ENCODE measurements at places on chromosomes 5 and 9.

DNA sequence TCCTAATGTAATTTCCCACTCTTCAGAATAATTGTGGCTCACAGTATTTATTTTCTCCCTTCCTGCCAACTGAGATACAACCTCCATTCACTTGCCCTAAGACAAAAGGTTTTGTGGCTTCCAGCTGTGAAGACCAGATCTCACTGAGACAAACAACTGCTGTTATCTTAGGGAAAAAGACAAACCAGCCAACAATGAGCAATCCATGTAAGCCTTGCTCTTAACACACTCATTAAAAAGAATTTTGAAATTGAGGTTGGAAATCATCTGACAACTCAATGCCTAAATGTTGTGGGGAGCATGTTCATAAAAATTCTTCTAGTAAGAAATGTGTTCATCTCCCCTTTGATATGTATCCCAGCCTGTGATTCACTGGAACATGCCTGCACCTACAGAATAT lies 132.9 kb downstream of the ADAMTSL1 start:
- no peak for DNase-seq

GRCh38 chr9:90996154-90997065 lies 194.8 kb downstream of the SYK start:
- DNase-seq: no peak

DNA sequence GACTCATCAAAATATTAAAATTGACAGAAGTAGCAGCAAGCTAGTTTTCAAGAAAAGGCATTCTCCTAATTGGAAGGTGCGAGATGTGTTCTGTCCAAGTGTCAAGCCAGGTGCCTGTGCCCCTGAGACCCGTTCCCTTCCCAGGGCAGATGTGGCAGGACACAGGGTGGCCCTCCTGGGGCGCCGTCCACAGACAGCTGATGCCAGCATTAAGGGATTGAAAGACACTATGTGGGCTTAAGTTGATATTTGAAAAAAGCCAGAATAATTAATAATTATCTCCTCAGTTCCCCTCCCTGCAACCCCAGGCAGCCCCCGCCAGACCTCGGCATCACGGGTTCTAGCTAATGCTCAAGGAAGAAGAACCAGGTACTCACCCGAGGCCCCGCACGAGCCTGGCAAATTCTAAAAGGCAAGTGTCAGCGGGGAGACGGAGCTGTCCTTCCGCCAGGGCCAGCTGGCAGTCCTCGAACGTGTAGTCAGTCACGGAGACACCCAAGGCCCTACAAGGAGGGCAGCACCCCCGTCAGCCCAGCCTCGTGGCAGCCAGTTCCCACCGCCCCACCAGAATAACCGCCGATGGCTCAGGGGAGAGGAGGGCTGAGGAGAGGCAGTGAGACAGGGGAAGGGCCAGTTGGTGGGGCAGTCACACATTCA lies 29.1 kb upstream of the SLC6A3 start:
- DNase-seq: no peak

DNA sequence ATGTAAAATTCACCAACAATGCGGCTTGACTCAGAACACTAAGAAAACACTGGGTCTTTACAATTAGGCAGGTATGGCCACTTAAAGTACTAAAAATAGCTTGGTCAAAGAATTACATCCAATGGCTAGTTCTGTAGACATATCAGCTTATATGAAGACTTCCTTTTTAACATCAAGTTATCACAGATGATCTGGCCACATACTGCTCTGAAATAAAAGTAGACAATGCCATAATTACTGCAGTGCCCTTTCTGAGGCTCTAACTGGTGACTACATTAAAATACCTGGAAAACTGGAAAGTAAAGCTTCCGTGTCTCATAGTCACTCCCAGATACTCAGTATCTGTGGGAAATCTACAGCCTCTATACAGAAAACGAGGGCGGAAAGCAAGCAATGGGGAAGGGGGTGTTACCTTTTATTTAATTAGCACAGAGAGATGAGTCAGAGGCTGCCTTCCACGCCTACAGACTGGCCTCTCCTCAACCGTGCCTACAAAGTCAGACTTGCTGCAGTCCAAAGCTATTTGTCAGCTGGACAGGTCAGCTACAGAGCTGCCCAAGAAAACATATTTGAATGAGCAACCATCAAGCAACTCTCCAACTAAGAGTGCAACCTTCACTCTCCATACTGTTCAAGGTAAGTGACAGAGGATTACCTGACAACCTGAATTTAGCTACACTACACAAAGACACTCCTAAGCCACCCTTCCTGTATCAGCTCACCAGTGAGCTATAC lies 8.7 kb downstream of the SERINC5 start:
- DNase-seq: peak; percentile 65

DNA sequence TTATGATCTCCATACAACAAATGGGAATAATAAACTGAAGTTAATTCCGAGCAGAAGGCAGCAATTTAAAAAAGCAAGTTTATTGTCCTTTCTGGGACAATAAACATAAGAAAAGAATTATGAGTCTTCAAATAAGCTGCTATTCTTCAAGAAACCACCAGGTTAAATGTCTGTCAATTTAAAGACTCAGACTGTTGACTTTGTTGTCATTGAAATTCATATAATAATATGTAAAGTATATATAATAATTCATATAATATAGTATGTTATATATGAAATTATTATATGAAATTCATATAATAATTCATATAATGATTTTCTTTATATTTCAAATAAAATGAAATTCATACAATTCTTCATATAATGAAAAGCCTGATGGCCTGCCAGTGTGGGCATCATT lies 497.5 kb upstream of the RGMB start:
- DNase-seq: no peak

- DNase-seq: no peak
Measured at GRCh38 chr9:98860871-98861293, 53.4 kb downstream of the GALNT12 start.

DNA sequence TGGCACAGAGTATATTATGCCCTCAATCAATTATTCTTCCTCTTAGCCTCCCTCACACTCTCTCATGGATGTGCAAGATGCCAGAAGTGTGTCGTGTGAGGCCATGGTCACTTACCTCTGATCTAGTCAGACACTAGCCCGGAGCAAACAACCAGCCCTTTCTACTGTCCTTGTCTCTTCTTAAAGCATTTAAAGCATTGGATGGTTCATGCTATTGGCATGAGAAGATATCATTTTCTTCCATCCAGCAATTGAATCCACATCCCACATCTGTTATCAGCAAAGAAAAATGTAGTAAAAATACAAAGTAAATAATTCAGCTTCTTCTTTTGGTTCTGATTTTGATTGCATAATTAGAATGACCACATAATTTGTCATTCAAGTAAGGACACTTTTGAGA lies 267.2 kb upstream of the ACO1 start:
- no peak for DNase-seq

DNA sequence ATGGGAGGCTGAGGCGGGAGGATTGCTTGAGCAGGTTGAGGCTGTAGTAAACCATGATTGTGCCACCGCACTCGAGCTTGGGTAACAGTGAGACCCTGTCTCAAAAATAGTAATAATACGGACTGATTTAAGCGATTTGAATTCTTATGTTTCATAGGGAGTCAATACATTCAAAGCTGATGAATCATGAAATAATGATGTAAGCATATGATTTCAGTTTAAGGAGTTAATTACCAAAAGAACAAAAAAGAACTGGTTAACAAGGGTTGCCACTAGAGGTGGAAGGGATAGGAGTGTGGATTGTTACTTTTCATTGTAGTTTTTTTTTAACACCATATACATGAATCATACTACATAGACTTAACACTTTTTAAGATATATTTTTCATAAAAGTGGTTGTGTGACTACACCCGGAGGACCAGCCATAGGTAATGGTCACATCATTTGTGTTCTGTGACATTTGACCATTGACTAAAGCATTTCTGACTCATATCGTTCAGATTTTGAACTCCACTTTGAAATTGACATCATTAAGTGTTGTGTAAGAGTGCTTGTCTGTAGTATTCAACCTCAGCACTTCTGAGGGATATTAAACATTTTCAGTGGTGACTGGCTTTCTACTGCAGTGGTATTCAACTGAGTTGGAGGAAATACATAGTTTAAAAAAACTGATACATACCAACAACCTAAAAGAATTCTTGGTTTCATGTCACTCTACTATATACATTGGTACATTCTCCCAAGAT lies 7.0 kb downstream of the TRMT10B start:
- DNase-seq: no peak

DNA sequence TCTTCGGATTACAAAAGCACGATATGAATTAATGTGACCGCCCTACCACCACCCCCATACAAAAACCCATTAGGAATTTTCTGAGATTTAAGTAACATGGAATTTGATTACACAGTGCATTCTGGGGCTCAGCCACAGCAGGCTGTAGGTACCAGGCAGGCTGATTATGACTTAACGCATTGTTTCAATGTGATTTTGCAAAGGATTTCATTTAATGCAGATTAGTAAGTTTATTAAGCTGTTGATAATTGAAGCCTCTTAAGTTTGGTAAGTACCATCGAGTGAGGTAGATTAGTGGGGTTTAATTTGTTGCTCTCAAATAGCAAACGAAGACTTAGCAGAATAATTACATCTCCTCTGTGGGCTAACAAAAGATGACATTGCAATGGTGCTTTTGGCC lies 240.1 kb downstream of the TRPM3 start:
- DNase-seq: no peak

GRCh38 chr9:124749781-124750180 lies 21.3 kb downstream of the NR6A1 start:
- DNase-seq: no peak
